ENCODE measurements at places on chromosomes 11 and 22.

GRCh38 chr11:36711104-36711825 is 113.2 kb upstream of the RAG2 start:
- no peak for DNase-seq

DNA sequence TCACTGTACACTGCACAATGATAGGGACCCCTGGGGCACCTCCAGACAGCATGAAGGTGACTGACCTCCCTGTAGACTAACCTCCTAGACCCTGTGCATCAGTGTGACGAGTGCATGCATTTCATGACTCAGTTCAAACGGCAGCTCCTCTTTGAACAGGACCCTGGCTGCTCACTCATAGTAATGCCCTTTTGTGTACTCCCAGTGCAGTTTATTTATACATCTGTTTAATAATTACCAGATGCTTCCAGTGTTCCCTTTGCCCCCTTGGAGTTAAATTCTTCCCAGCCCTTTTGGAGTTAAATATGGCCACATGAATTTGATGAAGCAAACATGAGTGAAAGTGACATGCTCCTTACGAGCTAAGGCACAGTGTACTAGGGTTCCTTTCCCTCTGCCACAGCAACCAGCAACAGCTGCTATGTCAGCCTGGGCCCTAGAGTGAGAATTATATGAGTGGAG is 72.4 kb downstream of the PANX1 start:
- DNase-seq: no peak

DNA sequence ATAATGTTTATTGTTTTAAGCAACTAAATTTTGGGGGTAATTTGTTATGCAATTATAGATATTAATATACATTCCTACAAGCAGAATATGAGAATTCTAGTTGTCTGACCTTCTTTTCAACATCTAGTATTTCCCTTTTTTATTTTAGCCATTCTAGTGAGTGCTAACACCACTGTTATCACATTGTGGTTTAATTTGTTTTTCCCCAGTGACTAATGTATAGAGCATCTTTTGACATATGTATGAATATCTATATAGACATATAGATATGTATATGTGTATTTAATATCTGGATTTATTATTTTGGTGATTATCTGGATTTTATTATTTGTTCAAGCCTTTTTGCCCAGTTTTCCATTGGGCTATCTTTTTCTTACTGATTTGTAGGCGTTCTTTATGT is 66.6 kb downstream of the STIM1 start:
- no peak for DNase-seq

DNA sequence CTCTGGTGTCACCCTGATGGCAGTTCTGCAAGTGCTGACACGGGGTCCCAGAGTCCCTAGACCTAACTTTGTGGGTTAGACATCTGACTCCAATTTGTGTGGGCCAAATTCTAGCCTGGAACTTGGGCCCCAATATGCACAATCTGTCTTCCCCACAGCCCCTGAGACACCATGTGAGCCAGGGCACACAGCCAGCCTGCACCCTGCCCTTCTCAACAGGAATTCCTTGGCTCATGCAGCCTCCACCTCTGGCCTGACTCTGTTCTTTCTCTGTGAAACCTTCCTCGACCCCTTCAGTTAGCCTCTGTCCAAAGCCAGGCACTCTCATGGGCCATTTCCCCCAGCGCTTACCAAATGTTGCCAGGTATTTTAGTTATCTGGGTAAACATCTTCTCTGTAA is 59.1 kb upstream of the POU2AF1 start:
- DNase-seq: no peak

DNA sequence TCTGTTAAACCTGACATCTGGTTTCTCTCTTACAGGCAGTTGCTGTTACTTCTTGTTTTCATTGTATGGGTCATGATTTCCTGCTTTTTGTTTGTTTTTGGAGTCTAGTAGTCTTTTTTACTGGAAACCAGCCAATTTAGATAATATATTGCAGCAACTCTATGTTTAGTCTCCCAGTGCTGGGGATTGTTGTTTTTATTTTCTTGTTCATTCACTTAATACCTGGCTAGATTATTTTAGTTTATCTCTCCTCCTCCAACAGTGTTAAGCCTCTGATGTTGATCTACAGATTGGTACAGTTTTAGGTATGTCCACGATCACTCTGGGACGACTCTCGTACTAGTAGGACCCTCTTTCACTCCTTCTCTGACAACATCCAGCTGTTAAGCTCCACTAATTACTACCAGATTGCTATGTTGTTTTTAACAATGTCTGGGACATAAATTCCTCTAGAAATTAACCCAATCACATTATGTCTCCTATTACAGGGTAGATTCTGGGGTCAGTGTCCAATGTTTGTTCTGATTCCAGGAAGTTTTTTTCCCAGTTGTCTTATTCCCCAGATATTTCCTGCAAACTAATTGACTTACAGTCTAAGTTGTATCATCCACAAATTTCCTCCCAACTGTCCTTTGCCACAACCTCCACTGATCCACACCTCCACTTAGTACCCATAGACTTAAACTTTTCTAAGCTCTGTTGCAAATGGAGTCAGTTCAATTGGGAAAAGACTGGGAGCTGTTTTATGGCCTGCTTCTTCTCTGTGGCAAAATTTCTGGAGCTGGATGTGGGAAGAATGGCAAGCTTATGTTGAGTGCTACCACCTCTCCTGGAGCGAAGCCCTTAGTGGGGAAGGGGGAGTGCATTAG is 1280.6 kb upstream of the CNTN5 start:
- DNase-seq: peak; percentile 94

GRCh38 chr11:975827-976226 is 50.2 kb downstream of the AP2A2 start:
- peak; percentile 57 for DNase-seq

- peak; percentile 2 for DNase-seq
Observed at GRCh38 chr11:92457250-92457649, 232.6 kb downstream of the FAT3 start.

- DNase-seq: peak; percentile 54
Observed at GRCh38 chr11:77249427-77249826, 52.1 kb downstream of the GDPD4 start.

DNA sequence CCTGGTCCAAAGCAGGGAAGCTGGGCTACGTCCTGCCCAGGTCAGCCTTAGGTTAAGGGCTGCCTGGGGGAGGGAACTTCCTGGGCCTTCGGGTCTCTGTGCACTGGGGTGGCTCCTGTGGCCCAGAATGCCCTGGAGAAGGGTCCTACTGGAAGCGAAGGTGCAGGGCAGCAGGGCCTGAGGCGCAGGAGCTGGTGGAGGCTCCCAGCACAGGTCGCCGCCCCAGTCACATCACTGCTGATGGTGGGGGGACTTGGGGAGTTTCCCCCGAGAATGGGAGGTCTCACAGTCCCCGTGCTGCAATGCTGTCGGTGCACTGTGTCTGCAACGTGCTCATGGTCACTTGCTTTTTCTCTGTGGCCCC is 815 bp upstream of the SMIM38 start:
- DNase-seq: no peak

DNA sequence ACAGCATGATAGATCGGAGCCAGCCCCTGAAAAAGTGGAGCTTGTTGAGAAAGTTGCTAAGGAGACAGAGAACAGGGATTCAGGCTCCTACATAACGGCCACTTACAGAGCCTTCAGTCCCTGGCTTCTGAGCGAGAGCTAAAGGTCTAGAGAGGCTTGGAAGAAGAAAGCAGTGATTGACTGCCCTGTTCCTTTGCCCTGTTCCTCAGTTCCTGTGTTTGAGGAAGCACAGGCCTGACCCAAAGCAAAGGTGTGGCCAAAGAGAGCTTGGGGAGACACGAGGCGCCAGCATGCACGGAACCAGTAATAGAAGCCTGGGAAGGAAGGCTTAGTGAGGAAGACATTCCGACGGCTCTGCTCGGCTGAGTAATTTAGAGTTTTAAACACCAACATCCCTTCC is 74.1 kb upstream of the CSNK2A3 start:
- DNase-seq: no peak

DNA sequence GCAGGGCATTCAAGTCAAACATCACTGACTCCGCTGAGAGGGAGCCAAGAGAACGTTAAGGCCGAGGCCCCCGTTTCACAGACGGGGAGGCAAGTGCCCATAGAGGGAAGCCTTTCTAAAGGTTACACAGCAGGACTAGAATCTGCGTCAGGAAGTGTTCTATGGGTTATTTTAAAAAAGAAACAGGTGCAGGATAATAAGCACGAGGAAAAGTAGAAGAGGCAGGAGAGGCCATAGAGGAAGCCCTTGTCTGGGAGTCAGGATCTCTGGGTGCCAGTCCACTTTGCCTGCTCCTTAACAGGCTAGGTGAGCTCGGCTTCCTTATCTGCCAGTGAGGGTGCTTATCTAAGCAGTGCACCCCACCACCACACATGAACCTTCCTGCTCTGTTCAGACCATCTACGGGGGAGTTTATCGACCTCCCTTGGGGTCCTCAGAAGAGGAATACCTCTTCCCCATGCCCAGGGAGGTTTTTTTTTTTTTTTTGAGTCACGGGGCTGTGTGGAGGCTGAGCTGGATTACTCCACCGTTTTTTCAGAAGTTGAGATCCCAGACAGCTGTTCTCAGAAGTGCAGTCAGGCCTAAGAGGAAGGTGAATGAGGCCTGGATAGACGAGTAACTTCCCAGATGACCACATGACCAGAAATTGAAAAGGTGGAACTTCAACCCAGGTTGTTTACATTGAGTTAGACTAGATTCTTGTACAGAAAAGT is 1.2 kb upstream of the FCHSD2 start:
- peak; percentile 54 for DNase-seq

DNA sequence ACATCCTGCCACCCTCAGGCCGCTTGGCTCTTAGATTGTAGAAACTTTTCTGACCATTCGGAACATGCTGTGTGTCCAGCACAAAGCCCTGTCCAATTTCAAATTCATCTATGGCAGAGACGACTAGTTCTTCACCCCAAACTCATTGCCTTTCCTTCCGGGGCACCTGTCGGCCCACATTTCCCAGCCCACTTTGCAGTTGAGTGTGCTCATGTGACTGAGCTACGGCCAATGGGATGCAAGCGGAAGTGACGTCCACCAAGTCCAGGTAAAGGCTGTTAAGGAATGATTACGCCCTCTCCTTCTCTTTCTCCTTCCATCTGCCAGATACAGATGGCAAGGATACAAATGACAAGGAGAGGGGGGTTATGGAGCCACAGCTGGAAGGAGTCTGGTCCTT is 32.5 kb downstream of the SYT13 start:
- no peak for DNase-seq

DNA sequence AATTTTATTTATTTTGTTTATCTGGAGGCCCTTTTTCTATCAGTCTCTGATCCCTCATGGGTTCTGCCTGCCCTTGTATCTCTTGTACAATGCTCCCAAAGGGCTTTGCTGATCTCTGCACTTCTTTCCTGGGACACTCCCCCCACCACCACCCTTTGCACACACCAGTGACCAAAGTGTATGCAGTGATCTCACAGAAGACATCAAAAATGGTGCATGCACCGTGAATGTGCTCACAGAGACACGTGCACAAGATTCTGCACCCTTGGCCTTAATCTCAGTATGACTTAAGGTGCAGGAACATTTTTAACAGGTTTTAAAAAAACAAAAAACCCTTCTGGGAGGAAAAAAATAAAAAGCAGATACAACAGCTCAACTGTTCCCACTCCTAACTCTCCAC is 12.2 kb upstream of the ADSL start:
- no peak for DNase-seq

DNA sequence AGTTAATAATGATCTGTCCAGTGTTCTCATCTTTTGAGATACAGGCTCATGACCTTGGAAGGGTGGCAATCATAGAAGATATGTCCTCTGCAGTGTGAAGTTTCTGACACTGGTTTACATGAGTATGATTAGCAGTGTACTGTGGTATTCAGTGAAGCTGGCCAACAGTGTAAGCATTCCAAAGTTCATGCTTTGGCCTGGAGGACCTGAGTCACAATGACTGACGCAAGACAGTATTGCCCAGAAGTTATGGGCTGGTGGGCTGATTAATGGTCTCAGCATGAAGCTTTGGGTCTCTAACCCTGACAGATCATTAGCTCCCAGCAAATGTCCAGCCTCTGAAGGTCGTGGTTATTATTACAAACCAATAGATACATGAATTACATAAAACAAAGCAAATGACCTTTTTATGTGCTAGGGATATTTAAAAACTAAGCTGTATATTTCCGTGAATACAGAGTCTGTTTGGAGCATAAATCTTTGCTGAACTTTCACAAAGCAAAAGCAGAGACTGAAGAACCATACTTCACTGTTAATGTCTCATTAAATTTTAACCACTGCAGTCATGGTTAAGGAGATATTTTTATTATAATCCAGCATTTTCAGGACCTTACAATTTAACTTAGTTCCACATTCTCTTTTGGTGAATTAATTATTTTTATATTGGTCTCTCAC is 28.3 kb upstream of the USP47 start:
- peak; percentile 89 for DNase-seq

GRCh38 chr11:94128291-94128745 is 323 bp upstream of the PANX1 start:
- no peak for DNase-seq

DNA sequence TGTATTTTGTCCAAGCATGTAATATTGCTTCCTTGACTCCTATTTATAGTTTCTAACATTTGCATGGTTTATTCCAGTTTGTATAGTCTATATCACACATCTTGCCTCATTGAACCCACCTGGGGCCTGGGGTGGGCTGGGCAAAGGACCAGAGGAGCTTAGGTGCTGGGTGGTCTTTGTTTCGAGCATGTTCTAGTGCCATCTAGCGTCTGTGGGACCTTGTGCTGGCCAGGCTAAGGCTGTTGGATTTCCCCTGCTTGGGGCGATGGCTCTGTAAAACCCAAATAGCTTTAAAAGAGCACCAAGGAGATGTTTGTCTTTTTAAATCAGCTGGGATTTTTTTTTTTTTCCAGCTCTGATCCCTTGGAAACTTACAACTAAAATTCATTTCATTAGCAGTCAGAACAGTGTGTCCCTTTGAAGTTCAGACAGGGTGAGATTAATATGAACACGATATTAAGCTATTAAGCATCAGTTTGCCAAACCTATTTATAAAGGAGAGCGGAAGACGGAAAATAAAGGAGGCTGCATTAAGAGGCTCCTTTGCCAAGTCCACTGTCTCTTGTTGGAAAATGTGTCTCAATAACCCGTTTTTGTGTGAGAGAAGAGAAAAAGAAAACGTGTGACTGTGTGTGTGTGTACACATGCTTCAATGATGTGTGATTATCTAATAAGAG is 157.4 kb downstream of the COMMD9 start:
- peak; percentile 81 for DNase-seq

DNA sequence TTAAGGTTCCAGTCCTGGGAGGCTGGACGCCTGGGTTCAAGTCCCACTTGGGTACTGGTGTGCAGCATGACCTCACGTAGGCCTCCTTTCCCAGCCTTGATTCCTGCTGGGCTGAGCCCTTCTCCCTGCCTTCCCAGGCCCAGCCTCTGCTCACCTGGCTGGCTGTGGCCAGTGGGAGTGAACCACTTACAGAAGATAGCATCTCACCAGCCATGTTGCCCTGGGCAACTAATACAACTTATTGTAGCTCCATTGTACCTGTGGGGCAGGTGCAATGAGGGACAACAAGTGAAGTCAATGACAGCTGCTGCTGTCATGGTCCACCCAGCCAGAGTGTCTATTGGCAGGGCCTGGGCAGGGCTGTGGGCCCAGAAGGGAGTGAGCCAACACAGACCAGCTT is 48.4 kb upstream of the MPEG1 start:
- no peak for DNase-seq

- DNase-seq: no peak
Observed at GRCh38 chr11:57972013-57972367, 51.7 kb upstream of the OR9Q1 start.
